Fibroblast of skin of scalp (primary cell): ENCODE measurements at places on chromosomes 7 and 10.

- no peak for DNase-seq
Observed at GRCh38 chr10:73433538-73433867, at the start of gene MSS51. MSS51 (minus strand) TSS chr10:73433561; CDS start chr10:73428284, 5,277 bp downstream.

- no peak for DNase-seq
Observed at GRCh38 chr7:104926601-104927041, 87.4 kb upstream of the KMT2E start.

- peak; percentile 29 for DNase-seq
Observed at GRCh38 chr7:120550494-120551048, 277.6 kb downstream of the KCND2 start.

GRCh38 chr7:28473571-28474281 lies 61.4 kb downstream of the CREB5 start:
- DNase-seq, result no peak

- DNase-seq, result no peak
Observed at GRCh38 chr7:15494711-15495110, 67.1 kb downstream of the AGMO start.

GRCh38 chr10:90865401-90865800 lies 6.4 kb upstream of the RPP30 start:
- DNase-seq, result peak; percentile 42

DNA sequence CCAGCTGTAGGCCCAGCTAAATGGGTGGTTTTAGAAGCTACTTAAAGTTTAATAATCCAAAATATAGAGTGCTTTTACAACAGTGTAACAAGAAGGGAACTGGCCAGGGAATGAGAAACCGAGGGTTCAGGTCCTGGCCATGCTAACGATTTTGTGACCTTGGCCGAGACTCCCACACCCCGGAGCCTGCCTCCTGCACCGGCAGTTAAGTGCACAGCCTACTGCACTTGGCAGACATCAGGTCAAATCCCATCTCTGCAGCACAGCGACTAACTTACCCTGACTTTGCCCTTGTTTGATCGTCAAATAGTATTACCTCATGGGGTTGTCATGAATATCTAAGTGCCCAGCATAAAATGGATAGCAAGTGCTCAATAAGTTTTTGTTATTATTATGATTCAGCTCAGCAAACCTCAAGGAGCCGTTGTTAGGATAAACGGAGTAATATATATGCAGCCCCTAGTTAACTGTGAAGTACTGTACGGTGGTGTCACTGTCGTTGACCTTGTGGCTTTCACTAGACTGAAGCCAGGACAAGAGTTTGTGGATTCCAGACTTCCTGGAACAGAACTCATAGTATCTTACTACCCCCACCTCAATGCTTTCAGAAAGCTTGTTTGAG lies 35.5 kb downstream of the LYZL1 start:
- DNase-seq, result peak; percentile 12

DNA sequence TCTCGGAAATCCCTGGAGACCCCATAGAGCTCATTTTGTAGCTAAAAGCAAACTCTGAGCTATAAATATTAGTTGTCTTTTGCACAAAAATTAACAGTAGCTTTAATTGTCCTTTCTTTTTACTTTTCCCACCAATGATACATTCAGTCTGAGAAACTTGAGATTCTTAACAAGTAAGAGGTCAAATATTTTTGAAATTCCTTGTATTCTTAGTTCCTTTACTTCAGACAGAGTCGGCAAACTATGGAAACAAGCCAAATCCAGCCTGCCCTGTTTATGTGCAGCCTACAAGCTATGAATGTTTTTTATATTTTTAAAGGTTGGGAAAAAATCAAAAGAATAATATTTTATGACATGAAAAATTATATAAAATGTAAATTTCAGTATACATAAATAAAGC lies 146.6 kb downstream of the CTNNA3 start:
- DNase-seq, result peak; percentile 85

GRCh38 chr10:97318772-97319651 lies at the start of gene FRAT1:
FRAT1 (plus strand) TSS chr10:97319271; CDS start chr10:97319454, 183 bp downstream.
- peak; percentile 88 for DNase-seq

GRCh38 chr7:21902240-21902639 lies 43.5 kb downstream of the CDCA7L start:
- DNase-seq, result peak; percentile 73

DNA sequence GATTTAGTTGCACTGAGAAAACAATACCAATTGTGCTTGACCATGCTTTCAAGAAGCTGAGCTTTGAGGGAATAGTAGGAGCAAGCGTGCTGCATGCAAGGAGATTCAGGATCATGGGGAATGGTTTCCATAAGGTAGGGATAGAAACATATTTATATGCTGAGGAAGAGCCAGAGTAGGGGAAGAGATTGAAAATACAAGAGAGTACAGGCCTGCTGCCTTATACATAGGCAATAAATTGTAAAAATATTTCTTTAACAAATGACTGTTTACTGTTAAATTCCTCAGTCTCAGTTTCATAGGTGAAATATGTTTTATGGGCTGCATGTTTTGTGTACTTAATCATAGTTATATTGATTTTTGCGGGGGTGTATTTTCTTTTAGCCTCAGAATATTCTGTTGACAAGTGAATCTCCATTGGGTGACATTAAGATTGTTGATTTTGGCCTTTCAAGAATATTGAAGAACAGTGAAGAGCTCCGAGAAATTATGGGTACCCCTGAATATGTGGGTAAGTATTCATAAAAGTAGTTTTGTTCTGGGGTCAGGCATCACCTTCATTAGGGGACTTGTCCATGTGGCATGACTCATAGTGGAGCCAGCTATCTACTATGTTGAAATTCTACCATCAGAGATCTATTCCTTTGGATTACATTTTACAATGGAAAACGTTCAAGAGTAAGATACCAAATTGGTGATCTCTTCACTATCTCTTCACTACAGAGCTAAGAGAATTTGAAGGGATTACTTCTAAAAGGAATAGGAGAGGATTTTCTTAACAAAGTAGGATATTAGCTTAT lies 36.5 kb downstream of the STK17A start:
- DNase-seq, result peak; percentile 16

DNA sequence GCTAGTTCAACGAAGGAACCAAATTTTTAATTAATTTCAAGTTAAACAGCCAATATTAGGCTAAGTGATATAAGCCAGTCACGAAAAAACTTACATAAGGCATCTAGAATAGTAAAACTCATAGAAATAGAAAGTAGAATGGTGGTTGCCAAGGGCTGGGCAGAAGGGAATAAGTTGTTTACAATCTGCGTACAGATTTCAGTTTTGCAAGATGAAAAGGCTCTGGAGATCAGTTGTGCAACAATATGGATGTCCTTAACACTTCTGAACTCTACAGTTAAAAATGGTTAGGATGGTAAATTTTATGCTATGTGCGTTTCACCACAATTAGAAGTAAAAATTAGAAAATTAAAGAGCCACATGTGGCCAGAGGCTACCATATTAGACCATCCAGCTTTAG lies 13.3 kb downstream of the SCRN1 start:
- DNase-seq, result no peak

- DNase-seq, result no peak
Observed at GRCh38 chr7:114084472-114085312, 165.9 kb upstream of the PPP1R3A start.

GRCh38 chr7:36266190-36266589 lies 113.1 kb downstream of the EEPD1 start:
- DNase-seq, result no peak

GRCh38 chr10:19865676-19866075 lies 49.4 kb downstream of the PLXDC2 start:
- no peak for DNase-seq

DNA sequence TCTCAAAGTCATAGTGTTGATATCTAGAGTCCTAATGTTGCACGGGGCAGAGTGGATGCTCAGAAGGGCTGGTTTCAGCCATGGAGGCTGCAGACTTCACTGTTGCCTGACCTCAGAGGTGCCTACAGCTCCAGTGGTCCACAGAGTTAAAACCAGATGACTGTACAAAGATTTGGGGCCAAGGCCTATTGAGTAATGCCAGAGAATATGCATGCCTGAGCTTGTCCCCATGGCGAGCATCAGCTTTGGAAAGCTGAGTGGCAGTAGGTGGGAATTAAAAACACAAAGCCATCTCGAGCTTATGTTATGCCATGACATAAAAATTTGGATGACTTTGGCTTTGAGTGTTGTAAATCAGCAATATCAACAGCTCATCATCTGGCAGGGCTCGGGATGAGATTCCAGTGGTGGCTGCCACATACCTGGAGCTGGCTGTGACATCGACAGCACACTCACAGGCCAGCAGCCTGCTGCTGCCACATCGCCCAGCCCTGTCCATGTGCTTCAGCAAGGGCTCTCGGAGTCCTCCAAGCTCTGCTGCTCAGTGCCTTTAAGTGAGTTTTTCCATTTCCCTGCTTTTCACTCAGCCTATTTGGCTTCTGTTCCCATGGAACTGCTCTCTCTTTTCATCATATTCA lies 379.6 kb downstream of the TNS3 start:
- peak; percentile 41 for DNase-seq

DNA sequence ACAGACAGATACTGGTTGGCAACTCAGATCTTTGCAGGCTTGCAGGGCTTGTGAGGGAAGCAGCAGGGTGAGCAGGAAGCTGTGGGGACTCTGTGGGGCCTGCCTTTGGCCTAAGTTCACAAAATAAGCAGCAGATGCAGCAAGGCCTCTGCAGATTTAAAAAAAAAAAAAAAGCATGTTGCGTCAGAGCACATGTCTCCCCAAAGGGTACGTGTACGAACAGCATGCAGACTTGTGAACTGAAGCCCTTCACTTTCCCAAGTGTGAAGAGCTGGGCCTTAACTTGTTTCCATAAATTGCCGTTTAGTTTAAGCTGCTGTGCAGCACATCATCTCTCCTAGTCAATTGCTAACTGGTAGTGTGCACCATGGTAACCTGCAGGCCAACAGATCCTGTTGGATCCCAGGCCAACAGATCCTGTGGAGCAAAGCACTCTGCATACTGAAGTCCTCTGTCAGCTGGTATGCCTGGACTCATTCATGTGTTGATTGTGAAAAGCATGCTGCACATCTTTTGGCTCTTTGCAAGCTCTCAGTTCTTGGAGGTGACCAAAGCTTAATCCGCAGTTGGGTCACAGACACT lies 10.8 kb upstream of the XPNPEP1 start:
- no peak for DNase-seq

DNA sequence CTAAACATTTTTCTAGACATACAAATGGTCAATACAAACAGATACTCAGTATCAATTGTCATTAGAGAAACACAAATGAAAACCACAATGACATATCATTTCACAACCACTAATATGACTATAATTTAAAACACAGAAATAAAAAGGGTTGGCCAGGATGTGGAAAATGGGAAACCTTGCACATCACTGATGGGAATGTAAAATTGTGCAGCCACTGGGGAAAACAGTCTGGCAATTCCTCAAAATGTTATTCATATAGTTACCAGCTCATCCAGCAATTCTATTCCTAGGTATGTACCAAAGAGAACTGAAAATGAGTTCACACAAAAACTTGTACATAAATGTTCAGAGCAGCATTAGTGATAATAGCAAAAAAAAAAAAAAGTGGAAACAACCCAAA lies 106.1 kb upstream of the LRRTM3 start:
- DNase-seq, result peak; percentile 74

GRCh38 chr10:32104181-32104580 lies 48.0 kb upstream of the KIF5B start:
- no peak for DNase-seq

DNA sequence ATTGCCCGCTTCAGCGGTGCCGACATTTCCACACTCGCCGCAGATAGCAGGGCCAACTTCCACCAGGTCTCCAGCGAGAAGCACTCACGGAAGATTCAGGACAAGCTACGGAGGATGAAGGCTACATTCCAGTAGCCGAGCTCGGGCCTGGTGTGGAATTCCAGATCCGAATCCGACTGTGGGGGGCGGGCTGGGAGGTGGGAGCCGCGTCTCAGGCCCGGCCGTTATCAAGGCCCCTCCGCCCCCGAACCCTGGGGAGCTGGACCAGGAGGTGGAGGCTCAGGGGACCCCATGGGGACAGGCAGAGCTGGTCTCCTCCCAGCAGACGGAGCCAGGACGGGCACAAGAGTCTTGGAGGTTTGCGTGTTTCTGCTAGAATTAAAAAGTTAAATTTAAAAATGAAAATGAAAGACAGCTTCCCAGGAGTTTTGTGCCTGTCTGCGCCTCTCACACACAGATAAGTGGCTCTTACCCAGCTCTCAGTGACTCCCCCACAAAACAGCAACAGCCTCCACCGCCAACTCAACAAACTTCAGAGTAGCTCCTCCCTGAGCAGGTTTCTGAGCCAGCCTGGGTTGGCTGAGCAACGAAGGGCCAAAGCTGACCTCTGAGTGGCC lies 5.2 kb upstream of the UTF1 start:
- no peak for DNase-seq
